IPS DF 19.7 (cell line): ENCODE measurements at places on chromosomes 6 and 20.

DNA sequence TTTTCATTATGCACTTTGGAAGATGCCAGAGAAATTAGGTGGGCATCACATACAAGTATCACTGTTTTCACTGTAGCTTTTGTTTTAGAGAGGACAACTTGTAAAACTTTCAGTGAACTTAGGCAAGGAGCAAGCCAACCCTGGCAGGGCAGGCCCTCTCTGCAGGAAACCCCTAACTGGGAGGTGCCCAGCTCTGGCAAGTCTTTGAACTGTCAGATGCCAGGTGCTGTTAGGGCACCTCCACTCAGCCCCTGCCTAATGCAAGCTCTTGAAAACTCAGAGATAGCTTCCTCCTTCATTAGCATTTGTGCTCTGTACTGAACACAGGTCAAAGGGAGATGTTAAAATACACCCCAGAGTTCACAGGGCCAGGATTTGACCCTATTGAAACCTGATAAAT, 774.2 kb upstream of the FLRT3 start:
- DNase-seq = no peak

DNA sequence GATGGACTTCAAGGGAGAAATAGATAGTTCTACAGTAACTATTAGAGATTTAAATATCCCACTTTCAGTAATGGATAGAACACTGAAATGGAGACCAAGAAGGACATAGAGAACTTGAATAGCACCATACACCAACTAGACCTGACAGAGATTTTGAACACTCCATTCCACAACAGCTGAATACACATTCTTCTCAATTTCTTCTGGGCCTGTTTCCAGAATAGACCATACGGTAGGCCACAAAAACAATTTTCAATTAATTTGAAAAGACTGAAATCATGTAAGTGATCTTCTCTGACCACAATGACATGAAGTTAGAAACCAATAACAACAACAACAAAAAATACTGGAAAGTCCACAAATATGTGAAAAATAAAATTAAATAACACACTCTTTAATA, 979.1 kb upstream of the FLRT3 start:
- DNase-seq = no peak

- no peak for DNase-seq
These were observed 544.7 kb upstream of the FLRT3 start for GRCh38 chr20:14882157-14882556.

DNA sequence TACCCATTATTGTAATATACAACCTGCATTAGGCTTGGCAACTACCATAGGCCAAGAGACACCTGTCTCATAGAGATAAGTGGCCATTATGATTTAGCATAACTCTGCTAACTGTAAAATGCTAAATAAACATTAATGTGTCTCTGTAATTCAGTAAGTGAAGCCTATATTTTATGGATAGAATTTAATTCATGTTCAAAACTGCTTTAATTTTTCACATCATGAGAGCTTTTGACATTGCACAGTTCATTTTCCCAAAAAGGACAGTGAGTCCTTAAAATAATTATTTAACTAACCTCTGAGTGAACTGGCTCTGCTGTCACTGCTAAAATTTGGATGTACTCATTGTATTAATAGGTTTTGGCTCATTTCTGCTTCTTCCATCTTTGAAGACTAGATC, 41.4 kb upstream of the TMX4 start:
- DNase-seq = no peak

DNA sequence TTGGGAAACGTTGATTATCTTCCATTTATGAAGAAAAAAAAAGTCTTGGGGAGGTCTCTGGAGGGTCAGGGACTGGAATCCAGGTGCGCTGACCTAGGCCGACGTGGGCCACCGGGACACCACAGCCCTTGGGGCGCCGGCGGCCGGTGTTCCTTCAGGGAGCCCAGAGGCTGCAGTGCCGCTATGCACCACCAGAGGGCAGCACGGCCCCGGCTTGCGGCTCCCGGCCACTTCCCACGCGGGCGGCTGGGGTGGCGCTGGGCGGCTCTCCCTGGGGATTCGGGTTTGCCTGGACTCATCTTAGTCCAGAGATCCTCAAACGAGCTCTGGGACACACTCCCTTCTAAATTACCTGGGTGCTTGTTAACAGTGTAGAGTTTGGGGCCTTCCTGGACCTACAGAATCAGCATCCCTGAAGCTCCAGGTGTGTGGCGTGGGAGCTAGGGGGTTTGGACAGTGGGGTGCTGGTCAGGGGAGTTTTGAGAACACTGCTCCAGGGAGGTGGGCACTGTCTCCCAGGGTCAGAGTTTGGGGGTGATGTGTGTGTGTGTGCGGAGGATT, 23.0 kb upstream of the GTSF1L start:
- no peak for DNase-seq

GRCh38 chr6:165245701-165246100, 63.7 kb downstream of the C6orf118 start:
- DNase-seq = no peak

- DNase-seq = no peak
These were observed 13.1 kb downstream of the DNAH8 start for GRCh38 chr6:38728203-38728602.

GRCh38 chr6:4348462-4349112, 213.2 kb upstream of the ECI2 start:
- no peak for DNase-seq

- DNase-seq = no peak
These were observed 57.0 kb upstream of the CD93 start for GRCh38 chr20:23143098-23143497.

DNA sequence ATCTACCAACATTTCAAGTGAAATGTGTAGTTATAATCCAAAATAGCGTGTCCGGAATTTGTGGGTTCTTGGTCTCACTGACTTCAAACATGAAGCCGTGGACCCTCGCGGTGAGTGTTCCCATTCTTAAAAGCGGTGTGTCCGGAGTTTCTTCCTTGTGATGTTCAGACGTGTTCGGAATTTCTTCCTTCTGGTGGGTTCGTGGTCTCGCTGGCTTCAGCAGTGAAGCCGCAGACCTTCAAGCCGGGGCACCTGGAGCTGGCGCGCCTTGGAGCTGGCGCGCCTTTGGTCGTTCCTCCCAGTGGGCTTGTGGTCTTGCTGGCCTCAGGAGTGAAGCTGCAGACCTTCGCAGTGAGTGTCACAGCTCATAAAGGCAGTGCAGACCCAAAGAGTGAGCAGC, 291.5 kb upstream of the EYS start:
- no peak for DNase-seq

- no peak for DNase-seq
These were observed 196.9 kb downstream of the PAX1 start for GRCh38 chr20:21902391-21902790.

DNA sequence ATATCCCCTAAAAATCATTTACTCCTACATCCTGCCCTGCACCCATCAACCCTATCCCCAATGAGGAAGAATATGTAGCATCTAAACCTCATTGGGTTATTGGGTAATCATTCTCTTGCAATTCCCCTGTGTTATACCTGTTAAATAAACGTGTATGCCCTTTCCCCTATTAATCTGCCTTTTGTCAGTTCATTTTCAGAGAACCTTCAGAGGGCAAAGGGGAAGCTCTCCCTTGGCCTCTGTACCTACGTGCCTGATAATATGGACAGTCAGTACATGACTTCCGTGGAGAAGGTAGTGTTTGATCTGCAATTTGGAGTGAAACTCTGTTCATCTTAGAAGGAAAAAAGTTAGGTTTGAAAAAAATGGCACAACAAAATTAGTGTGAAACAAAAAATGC, 173.5 kb upstream of the RUNX2 start:
- no peak for DNase-seq

- no peak for DNase-seq
These were observed 12.9 kb upstream of the MCM3 start for GRCh38 chr6:52297433-52297832.

DNA sequence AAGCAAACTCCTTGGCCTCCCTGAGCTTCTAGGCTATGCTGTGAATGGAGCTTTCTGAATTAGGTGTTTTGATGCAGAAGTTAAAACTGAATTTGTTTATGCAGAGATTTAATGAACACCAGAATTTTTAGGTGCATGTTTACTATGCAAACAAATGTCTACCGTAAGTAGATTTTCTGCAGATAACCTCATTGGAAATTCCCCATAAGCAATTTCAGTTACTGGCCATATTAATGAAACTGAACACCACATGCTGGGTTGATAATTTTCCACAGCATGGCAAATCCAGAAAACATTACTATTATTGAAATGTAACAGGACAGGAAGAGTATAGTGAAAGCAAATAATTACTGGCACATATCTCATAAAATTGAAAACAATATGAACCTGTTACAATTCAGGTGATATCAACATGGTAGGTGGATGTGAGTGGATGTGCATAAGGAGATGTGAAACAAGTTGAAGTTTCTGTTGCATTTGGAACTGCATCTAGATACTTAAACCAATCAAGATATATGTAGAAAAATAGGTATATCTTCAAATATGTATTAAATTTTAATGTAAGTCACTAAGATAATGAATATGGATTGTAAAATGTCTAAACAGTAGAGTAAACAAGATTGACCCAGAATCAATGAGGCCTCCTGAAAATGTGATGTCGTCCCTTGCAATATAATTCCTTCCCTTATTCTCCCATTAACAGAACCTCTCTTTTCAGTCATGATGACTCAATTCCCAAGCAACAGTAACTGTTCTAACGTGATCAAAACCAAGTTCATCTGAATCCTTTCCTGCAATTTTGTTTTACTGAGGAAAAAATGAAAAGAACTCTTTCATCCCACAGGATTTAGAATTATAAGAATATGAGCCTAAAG, 11.0 kb downstream of the PTCHD4 start:
- DNase-seq = no peak

GRCh38 chr6:139282684-139283083, 9.1 kb downstream of the TXLNB start:
- no peak for DNase-seq

DNA sequence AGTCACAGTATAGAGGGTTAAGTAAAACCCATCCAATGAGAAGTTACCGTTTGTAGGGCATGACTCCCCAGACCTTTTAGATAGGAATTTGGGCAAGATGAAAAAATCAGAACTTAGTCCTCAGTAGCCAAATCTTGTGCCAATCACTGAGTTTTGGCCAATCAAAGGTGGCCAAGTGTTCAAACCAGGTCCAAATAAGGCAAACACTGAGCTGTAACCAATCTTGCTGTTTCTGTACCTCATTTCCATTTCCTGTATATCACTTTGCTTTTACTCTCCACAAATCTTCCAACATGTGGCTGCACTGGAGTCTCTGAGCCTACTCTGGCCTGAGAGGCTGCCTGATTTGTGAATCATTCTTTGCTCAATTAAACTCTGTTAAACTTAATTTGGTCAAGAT, 81.8 kb upstream of the GPR6 start:
- DNase-seq = no peak
